DMS79 (cell line): ENCODE measurements at places on chromosomes 5 and 9.

GRCh38 chr5:155459889-155460500, 446.4 kb downstream of the KIF4B start:
- DNase-seq, result no peak

- DNase-seq, result no peak
Measured at GRCh38 chr9:13013991-13014883, 239.4 kb downstream of the LURAP1L start.

DNA sequence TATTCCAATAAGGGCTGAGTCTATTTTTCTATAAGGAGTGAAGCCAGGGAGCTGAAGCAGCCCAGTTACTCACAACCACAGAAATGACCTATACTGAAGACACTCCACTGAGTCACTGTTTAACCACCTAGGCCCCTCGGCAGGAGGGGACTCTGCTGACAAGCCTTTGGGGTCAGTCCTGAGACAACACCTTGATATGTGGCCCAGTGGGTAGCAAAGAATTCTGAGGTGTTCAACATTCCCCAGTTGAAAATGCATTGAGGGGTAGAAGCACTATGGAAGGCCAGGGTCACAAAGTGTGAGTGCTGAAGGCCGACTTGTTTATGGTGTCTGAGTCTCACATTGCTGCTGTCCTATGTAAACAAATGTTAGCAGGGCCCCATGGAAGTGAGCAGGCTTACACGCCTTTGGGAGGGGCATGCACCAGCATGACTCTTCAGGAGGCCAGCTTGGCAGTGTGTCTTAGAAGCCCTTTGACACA, 112.6 kb upstream of the NFIL3 start:
- no peak for DNase-seq

DNA sequence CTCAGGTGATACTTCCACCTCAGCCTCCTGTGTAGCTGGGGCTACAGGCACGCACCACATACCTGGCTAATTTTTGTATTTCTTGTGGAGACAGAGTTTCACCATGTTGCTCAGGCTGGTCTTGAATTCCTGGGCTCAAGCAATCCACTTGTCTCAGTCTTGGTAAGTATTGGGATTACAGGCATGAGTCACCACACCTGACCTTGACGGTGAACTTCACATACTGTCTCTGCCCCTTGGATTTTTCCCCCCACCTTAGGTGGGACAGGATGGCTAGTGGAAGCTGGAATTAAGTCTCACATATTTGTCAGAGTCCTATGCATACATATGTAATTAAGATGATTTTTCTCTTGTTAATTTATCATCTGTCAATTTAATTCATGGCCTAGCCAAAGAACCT, 20.9 kb upstream of the RFK start:
- no peak for DNase-seq

- DNase-seq, result no peak
Measured at GRCh38 chr9:91253488-91253887, 108.2 kb downstream of the AUH start.

- DNase-seq, result no peak
Measured at GRCh38 chr9:76692458-76693129, 71.6 kb upstream of the PCA3 start.

DNA sequence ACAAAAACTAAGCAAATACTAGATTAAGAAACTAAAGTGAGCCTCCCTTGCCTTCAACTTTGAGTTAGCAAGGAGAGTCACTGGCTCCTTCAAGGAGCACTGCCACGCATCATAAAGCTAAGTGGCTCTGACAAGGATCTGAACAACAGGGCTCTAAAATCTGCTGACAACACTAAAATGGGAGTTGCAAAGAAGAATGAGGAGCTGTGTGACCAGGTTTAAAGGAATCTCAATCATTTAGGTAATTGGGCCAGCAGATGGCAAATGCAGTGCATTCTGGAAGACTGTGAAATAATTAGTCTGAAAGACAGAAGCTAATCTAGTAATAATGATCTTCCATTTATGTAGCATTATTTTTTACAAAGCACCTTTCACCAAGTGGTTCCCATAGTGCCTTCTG, 297.0 kb upstream of the TAS2R1 start:
- DNase-seq, result peak; percentile 85

DNA sequence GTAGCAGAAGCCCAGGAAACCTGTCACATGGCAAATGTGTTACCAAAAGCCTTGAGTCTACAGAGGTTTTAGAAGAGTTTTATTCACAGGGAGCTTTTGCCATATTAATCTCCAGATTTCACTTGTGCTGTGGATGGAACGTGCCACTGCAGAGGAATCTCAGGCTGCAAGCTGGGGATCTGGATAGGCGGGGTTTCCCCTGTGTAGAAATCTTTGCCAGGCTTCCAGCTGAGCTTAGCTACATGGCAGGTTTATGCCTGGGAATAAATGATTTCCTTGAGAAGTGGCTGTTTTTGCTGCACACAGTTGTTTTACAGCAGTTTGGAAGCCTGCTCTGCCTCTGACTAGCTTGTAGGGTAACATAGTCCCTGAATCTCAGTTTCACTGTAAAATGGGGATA, 224.6 kb upstream of the PLPPR1 start:
- DNase-seq, result no peak

DNA sequence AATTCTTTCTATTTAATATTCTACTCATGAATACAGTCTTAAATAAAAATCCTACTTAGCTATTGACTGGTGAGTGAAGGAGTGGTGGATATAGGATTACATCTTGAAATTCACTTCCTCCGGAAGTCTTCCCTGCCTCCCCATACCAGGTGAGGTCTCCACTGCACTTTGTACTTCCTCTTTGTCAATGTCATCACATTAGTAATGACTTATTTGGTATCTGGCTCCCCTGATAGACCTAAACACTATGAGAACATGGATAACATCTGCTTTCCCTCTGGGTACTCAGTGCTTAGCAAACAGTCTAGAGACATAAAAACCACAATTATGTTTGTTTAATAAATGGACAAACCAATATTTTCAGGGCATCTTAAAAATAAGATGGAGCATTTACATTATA, 532.1 kb downstream of the PDE4D start:
- DNase-seq, result no peak

DNA sequence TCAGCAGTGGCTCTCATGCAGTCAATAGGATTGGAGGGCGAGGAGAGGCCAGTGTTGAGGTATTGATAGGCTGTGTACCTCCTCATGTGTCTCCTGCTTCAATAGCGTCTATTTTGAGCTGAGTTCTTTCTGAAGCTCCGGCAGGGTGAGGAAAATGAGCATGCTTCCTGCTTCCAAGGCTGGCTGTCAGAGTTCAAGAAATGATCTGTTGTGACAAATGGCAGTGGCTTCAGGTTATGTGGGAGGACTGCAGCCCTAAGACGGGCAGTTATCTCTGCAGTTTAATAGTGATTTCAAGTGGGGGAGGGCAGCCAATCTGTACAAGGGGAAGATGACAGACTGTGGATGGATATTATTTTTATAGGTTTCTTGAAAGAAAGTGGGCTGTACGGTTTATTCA, 54.0 kb upstream of the CXCL14 start:
- no peak for DNase-seq

- no peak for DNase-seq
Measured at GRCh38 chr5:134732819-134733218, 5.5 kb upstream of the CAMLG start.

DNA sequence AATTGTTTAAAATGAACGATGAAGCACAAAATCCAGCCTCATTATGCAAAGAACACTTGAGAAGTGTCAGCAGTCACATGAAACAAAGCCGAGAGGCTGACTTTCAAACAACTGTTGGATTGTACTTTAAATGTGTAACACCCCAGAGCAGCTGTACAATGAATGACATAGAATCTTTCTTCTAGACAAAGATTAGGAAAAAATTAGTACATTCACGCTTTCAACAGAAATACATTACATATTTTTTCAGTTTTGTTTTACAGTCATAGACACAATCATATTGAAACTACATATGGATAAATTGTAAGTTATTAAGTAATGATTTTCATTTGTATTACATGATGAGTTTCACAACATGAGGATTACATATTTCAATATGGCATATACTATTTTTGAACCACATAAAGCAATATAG, 10.6 kb upstream of the AGXT2 start:
- no peak for DNase-seq

GRCh38 chr9:96565671-96566497, 53.8 kb downstream of the CDC14B start:
- no peak for DNase-seq

GRCh38 chr5:90853750-90854149, 295.2 kb downstream of the ADGRV1 start:
- no peak for DNase-seq

DNA sequence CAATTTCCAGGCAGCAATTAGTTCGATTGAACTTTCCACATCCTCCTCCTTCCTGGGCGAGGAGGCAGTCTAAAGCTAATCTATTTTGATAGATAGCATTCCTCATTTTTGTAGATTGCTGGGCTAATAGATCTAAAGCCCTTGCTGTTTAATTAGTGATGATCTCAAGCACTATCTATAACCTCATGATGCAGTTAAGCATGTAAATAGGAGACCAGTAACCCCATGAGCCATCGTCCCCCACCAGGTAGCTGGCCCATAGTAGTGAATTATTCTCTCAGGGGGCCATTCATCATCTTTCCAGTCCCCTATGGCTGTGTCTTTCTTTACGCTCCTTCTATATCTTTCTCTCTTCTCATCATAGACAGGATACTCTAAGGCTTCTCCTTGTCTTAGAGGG, 14.9 kb downstream of the CEL start:
- DNase-seq, result no peak

- DNase-seq, result no peak
Measured at GRCh38 chr5:66565878-66566277, 30.3 kb upstream of the MAST4 start.

DNA sequence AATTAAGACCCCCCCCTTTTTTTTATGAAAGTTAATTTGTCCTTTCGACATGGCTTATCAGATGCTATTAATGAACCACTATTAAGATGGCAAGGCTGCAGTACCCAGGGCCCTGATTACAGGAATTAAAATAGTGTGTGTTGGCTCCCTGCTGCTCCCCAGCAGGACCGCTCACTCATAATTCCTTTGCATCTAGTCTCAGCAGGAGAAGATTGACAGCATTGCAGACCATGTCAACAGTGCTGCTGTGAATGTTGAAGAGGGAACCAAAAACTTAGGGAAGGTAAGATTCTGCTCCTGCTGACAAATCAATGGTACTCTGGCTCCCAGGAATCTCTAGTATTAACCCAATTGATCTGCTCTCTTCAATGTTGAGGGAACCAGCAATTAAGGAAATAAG, 61.0 kb downstream of the STX17 start:
- DNase-seq, result no peak

DNA sequence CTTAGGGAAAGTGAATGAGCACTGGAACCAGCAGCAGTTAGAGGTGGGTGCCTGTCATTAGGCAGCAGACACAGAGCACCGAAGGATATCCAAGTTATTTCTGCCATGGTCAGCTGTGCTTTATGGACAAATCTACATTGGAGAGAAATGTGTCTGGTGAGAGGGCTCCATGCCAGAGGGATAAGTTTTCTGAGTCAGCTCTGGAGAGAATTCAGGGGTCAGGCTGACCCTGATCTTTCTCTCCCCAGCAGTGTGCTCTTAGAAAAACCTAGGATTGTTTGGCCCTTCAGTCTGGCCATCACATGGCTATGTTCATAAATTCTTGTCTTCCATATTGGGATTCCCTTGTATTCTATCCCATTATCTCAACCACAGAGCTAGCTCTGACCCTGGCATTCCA, 8.9 kb upstream of the IL17B start:
- no peak for DNase-seq

- DNase-seq, result no peak
Measured at GRCh38 chr5:178586396-178586795, 3.8 kb downstream of the COL23A1 start.

GRCh38 chr9:70874451-70874850, 247.0 kb downstream of the TRPM3 start:
- no peak for DNase-seq

- DNase-seq, result no peak
Measured at GRCh38 chr5:168159425-168159824, 132.0 kb upstream of the WWC1 start.

GRCh38 chr5:96067894-96068614, 106.4 kb upstream of the ELL2 start:
- no peak for DNase-seq

GRCh38 chr5:129125819-129126218, 31.3 kb downstream of the ISOC1 start:
- no peak for DNase-seq

GRCh38 chr5:178252258-178252657, 19.7 kb upstream of the PHYKPL start:
- DNase-seq, result no peak

DNA sequence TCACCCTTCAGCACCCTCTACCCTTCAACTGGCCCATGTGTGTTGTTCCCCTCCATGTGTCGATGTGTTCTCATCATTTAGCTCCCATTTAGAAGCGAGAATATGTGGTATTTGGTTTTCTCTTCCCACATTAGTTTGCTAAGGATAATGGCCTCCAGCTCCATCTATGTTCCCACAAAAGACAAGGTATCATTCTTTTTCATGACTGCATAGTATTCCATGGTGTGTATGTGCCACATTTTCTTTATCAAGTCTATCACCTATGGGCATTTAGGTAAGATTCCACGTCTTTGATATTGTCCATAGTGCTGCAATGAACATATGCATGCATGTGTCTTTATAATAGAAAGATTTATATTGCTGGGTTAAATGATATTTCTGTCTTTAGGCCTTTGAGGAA, 325.1 kb upstream of the ADAMTS16 start:
- DNase-seq, result no peak

- no peak for DNase-seq
Measured at GRCh38 chr9:124260769-124261603, 3.2 kb downstream of the NEK6 start.

GRCh38 chr5:165477546-165477945, 1972.1 kb downstream of the MAT2B start:
- no peak for DNase-seq

DNA sequence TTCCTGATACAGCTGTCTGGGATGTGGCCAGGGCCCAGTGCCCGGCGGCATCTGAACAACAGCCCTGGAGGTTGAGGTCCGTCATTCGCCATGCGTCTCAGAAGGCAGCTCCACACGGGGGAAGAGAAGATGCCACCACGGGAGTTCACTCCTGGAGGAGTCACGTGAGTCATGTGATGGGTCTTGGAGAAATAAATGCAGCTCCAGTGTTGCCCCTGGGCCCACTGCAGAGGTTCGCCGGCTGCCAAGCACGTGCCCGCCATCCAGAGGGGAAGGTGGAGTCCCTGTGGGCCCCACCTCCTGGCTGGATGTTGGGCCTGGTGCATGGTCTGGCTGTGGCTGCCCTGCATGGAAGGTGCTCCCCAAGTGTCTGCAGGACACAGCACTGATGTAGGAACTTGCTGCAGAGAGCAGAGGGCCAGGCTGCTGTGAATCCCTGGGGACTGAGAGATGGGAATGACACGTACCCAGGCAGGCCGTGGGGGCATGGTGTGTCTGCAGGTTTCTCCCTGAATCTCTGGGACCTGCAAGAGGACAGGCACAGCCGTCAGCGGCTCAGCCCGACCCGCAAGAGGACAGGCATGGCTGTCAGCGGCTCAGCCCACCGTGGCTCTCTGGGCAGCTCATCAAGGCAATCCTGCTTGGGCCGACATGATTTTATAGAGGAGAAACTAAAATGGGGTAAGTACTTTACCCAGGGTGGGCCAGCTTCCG, 418.3 kb upstream of the IRX4 start:
- DNase-seq, result no peak
